ENCODE measurements at places on chromosomes 4 and X.

GRCh38 chr4:145635630-145636029 lies 16.4 kb downstream of the MMAA start:
- DNase-seq = no peak

DNA sequence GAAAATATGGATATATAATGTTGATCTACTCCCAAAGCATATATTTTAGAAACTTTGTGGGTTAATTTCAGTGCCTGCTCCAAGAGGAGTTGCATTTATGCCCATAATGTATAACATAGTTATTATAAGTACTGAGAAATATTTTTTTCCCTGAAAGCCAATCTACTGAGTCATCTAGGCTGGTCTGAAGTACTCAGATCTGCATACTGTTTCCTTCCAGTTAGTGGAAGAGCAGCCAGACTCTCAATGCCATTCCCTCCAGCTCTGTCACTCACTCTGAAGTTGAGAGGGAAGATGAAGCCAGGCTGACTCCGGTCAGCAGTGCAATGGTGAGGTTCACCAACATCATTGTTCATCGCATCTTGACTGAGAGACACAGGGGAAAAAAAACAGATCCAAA lies 505.1 kb downstream of the PPARGC1A start:
- DNase-seq = no peak

- DNase-seq = no peak
These were observed 6.8 kb downstream of the ANXA5 start for GRCh38 chr4:121690001-121690400.

DNA sequence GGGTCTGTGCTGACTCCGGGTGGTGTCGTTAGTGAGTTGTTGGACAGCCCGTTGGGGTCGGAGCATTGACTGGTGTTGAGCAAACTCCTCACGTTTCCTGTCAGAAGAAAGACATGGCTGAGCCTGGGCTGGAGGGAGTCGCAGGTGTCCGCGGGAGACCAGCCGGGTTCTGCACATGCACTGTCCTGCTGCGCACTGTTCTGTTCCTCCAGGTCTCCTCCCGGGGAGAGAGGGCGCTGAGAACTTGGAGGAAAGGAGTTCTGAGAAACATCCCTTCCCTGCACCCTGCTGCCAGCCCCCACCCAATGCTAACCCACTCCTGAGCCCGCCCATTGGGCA lies 1.1 kb downstream of the ZNF141 start:
- no peak for DNase-seq

DNA sequence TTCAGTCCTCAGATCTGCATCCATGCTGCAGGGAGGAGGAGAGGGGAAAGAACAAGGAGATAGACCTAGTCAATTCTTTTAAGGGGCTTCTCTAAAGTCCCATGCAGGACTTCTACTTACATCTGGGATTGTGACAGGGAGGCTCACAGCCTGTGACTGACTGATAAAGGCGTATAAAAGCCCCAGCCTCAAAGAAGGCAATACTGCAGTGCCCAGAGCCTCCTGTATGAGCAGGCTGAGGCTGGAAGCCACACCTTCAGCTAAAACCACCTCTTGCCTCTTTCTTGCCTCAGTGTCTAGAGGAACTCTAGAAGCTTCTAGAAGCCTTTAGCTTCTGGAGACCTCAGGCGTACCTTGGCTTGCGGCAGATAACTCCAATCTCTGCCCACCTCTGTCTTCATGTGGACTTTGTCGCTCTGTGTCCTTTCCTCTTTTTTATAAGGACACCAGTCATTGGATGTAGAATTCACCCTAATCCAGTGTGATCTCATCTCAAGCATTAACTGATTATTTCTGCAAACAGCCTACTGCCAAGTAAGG lies 6.0 kb upstream of the ZCCHC4 start:
- no peak for DNase-seq

- no peak for DNase-seq
These were observed 393.8 kb upstream of the GRID2 start for GRCh38 chr4:91909963-91910362.

- no peak for DNase-seq
These were observed 509 bp upstream of the USP11 start for GRCh38 chrX:47232197-47232802.
